Esophagus squamous epithelium (tissue), 5 donors: ENCODE measurements at places on chromosomes 5 and 9.

DNA sequence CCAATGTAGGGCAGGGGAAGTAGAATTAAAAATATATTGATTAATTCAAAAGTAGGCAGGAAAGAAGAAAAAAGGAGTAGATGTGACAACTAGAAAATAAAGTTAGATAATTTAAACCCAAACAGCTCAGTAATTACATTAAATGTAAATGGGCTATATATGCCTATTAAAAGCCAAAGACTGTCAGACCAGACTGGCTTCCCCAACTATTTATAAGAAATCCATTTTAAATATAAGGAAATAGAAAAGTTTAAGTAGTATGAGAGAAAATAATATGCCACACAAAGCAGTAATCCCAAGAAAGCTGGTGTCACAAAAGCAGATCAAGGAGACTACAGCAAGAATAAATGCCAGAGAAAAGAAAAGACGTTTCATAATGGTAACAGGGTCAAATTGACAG is 28.9 kb upstream of the SARDH start:
- DNase-seq = no peak

- no peak for DNase-seq
Observed at GRCh38 chr9:70120834-70121510, 77.3 kb downstream of the MAMDC2 start.

- no peak for DNase-seq
Observed at GRCh38 chr5:95053253-95053652, 231.6 kb downstream of the MCTP1 start.

DNA sequence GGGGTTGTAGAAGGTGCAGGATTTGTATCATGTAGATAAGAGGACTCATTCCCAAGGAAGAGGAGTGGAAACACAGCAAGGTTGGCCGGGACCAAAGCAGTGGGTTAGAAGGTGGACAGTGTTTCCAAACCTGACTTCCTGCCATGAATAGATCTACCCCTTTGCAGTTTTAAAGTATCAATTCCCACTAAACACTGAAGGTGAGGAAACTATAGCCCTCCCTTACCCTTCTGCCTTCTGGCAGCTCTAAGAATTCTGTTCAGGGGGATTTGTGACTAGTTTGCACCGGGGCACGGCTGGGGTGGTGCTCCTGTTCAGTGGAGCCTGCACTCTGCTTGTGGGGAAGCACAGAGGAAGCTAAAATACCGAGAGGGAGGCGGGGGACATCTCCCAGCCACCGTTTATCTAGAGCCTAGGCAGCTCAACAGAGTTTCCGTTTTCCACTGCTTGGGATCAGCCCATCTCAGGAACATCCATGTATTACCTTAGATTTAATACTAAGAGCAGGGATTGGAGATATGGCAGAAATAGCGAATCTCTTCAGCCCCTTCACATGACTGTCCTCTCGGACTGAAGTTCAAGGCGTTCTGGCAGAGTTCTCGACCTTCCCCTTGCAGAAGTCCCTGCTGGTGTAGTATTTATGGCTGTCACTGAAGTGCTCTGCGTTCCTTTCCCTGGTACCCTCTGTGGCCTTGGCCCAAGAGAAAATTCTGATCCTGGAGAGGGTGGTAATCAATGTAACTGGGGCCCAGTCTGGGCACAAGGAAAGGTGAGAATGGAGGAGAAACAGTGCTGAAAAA is 5.4 kb downstream of the ISL1 start:
- no peak for DNase-seq

GRCh38 chr5:74116984-74117383 is 491.0 kb downstream of the ARHGEF28 start:
- no peak for DNase-seq

DNA sequence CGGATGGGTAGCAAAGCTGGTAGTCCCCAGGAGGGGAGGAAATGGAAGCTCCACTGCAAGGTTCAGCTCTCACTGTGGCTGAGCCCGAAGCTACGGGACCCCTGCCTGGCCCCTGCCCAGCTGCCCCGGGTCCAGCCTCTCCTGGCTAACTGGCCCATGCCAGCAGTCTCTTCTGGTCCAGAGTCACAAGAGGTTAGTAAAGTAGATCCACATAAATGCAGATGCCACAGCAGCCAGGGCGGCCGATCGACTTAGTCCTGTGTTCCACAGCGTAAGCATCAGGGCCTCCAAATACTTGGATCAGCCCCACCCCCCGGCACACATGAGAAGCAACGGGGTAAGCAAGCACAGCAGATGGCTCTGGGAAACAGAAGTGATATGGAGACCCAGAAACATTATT is 42.1 kb downstream of the MRPL36 start:
- DNase-seq = no peak
